Activated CD8-positive, alpha-beta memory T cell treated with anti-CD3 and anti-CD28 coated beads for 1 hour (primary cell): ENCODE measurements at places on chromosomes 1 and 21.

GRCh38 chr1:235002706-235003300 lies 125.8 kb downstream of the TOMM20 start:
- no peak for DNase-seq

GRCh38 chr1:18866846-18867245 lies 7.4 kb upstream of the TAS1R2 start:
- DNase-seq = no peak

GRCh38 chr1:99869304-99869703 lies 19.1 kb downstream of the AGL start:
- no peak for DNase-seq

DNA sequence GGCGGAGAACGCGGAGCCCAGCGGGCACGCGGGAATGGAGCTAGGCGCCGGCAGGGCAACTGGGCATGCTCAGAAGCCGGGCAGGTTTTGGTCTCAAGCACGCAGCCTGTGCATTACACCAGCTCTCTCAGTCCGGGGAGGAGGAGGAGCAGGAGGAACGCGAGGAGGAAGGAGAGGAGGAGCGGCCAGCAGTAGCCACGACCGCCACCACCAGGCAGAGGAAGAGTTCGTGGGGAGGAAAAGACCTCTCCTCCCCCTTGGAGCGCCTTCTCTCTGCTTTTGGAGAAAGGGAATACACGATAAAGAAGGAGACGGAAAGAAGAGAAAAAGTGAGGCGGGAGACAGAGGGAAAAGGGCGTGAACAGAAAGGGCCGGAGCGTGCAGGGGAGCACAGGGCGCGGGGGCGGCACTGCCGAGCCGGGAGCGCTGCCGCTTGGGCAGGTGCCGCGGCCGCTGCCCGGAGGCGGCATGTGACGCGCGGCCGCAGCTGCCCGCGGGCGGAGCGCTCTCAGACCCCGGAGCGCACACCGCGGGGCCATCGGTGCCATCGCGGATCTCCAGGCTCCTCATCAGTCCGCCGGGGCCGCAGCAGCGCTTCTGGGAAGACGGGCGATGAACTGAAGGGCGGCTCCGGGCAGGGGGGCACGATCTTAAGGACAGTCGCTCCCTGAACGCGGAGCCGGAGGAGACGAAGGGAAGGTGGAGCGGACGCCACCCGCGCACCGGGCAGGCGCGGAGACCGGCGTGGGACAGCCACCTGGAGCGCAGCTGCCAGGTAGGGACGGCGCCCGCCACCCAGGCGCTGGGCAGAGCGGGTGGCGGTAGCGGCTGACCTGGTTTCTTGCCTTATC lies at the start of gene CHRM3:
TSS of gene CHRM3 (plus strand) at position 116 of the 851 bp plus-strand sequence. CDS start 520,884 bp downstream, outside the sequence.
- DNase-seq = no peak

DNA sequence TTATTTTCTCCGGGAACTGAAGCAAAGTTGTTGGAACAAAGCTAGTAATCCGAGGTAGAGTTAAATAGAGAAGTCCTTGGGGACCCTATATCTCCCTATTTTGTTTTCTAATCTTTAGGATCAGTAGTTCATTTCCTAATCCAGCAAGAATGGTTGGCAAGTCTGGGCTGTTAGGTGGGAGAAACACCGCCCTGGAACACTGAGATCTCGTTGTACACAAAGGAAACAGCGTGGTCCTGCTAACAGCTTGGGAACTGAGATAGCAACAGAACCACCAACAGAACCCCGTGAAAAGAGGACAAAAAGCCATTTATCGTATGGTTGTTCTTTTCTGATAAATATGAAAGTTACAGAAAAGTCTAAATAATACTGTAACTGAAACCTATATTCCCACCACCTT lies 121.9 kb upstream of the CDC42BPA start:
- no peak for DNase-seq
